ENCODE measurements at places on chromosomes 16 and 17.

- DNase-seq, result no peak
Measured at GRCh38 chr17:41583137-41584127, 3.3 kb downstream of the KRT14 start.

DNA sequence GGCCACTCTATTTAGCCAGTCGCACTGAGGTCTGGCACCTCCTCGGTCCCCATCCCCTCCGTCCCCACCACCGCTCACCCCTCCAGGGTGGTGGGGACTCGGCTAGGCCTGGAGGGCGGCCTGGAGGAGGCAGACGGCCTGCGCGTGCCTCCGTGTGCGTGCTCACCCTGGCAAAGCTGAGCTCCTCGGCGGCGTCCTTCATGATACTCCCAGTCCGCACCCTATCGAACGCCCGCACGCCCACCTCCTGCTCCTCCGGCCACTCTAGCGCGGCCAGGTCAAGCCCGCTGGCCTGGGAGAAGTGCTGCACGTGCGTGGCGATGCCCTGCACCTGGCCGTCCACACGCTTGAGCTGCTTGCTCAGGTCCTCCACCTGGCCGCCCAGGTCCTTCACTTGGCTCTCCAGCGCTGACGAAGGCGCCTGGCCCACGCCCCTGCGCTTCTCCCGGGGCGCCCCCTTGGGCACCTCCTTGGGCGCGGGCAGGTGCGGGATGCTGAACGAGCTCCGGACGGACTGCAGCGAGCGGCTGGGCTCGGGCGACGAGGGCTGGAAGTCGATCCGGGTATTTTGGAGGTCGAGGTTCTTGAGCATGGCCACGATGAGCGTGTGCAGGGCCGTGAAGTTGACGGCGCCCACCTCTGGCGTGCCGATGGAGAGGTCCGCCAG is 644 bp downstream of the QRICH2 start:
- DNase-seq, result no peak

DNA sequence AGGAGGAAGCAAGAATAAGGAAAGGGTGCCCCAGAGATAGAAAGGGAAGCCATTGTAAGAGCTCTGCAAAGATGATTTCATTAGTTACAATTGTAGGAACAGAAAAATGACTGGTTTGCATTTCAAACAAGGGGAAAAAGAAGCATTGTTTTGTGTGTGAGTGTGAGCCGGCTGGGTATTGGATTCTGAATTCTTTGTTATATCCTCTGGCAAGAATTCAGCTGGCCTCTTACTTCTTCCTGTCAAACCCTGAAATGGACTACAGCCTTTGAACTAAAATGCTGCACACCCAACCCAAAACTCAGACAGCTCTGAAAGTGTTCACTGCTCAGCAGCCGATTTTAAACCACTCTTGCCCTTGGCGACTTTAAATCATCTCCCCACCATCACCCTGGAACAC is 461.3 kb downstream of the PMP22 start:
- no peak for DNase-seq

DNA sequence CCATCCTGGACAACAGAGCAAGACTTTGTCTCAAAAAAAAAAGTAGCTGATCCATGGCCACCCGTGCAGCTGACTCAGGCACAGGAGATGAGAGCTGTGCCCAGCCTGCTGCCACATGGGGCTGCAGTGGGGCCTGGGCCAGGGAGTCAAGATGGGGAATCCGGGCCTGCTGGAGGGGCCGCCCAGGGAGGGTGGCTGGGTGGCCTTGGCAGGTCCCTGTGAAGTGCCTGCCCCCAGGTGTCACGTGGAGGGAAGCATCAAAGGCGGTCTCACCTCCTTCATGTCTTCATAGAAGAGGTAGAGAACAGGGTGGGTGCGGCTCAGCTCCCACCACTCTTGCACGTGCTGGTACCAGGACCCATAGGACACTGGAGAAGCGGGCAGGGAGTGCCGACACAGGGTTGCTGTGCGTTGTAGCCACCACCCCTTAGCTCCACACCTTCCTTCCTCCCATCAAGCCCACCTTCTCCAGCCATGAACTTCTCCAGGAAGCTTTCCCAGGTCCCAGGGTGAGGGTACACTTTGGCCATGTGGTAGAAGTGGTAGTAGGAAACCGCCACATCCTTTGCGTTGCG is 3.8 kb downstream of the SULT1A2 start:
- DNase-seq, result no peak

DNA sequence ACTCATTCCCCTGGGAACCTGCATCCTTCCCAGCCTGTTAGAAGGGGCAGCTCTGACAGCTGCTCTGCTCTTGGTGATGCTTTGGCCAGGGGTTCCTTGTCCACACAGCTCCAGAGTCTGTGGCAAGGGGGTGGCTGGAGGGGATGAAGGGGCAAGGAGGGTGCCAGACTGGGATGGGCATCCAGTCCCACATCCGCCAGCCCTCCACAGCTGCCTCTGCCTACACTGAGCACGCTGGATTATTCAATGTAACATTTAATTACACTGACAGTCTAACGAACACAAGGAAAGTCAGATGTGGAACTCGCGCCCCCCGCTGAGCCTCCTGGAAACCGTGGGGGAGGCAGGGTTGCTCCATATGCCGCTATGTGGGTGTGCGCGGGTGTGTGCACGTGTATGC is 101.1 kb downstream of the C16orf78 start:
- no peak for DNase-seq

DNA sequence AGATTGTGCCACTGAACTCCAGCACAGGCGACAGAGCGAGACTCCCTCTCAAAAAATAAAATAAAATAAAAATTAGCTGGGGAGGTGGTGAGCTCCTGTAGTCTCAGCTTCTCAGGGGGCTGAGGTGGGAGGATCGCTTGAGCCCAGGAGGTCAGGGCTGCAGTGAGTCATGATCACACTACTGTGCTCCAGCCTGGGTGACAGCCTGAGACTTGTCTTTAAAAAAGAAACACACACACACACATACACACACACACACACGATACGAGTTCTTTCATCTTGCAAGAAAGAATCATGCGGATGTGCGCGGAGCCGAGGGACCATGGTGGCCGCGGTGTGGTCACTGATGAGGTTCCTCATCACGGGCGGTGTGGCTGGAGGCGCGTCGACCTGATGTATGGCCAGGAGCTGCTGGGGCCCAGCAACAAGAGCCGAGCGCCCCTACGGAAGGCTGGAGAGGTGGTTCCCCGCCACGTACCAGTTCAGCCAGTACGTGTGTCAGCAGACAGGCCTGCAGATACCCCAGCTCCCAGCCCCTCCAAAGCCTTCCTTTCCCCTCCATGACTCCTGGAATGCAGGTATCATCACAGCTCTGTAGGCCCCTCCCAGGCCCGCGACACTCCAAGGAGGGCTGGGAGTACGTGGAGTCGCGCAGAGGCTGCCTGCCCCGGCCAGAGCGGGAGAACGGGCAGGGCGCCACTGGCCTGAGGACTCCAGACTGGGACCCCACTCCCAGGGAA is 20.7 kb downstream of the NXN start:
- no peak for DNase-seq

DNA sequence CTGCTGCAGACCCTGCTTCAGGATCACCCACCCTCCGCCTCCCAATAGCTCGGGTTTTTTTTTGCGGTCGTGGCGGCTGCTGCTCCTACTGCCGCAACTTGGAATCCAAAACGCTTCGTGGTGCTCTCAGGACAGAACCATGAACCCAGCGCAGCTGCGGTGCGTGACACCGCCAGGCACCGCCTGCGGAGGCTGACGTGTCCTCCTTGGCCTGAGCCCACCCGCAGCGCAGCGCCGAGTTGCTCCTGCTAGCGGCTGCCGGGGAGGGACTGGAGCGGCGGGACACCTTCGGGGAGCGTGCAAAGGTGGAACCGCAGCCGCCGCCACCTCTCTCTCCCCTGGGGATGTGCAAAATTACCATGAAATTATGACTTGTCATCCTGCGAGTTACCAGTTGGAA is 1893.0 kb downstream of the TP53TG3F start:
- DNase-seq, result no peak

Data from activated naive CD8-positive, alpha-beta T cell treated with anti-CD3 and anti-CD28 coated beads, Interleukin-2, amount 50 U/mL, for 24 hours (primary cell).